Naive B cell (primary cell): ENCODE measurements at places on chromosomes 13 and 19.

DNA sequence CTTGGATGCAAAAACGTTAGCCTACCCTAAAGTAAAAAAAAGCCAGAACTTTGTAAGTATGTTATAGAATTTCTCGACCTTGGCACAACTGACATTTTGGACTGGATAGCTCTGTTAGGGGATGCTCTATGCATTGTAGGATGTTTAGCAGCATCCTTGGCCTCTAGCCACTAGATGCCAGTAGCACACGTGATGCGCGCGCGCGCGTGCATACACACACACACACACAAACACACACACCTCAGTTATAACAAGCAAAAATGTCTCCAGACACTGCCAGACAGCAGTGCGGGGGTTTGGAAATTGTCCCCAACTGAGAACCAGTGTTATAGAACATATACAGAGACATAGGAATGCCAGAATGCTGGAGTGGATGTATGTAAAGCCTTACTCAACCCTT is 17.2 kb downstream of the ZNF226 start:
- no peak overlapping the region for H3K27ac ChIP-seq
- H3K4me3 ChIP-seq, result no peak overlapping the region

GRCh38 chr13:97344265-97345175 is 89.4 kb upstream of the RAP2A start:
- peak; percentile 7 for DNase-seq
- H3K4me1 ChIP-seq, result no peaks in the 10 kb centered on the region
- H3K27ac ChIP-seq, result no peak overlapping the region
- no peaks in the 10 kb centered on the region for H3K27me3 ChIP-seq
- peaks cover 11% of the 10 kb centered on the region for H3K36me3 ChIP-seq
- no peak overlapping the region for H3K4me3 ChIP-seq

DNA sequence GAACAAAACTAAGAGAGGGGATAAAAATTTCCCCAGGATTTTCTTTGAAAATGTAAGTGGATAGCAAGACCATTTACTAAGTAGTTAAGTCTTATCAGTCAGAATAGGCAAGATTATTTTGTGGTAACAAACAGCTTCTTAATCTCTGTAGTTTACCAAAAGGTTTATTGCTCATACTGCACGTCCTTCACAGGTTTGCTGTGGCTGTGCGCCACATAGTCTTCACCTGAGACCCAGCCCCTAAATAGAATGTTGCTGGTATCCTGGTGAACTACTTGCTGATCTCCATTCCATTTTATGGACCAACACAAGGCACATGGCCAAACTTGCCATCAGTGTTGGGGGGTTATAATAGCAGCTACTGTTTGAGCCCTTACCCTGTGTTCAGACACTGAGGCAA is 44.6 kb downstream of the FNDC3A start:
- no peaks in the 10 kb centered on the region for H3K27me3 ChIP-seq
- H3K36me3 ChIP-seq, result peaks cover 14% of the 10 kb centered on the region
- peaks cover 7% of the 10 kb centered on the region for H3K4me1 ChIP-seq
- DNase-seq, result no peak
- no peak overlapping the region for H3K27ac ChIP-seq
- H3K4me3 ChIP-seq, result no peak overlapping the region

DNA sequence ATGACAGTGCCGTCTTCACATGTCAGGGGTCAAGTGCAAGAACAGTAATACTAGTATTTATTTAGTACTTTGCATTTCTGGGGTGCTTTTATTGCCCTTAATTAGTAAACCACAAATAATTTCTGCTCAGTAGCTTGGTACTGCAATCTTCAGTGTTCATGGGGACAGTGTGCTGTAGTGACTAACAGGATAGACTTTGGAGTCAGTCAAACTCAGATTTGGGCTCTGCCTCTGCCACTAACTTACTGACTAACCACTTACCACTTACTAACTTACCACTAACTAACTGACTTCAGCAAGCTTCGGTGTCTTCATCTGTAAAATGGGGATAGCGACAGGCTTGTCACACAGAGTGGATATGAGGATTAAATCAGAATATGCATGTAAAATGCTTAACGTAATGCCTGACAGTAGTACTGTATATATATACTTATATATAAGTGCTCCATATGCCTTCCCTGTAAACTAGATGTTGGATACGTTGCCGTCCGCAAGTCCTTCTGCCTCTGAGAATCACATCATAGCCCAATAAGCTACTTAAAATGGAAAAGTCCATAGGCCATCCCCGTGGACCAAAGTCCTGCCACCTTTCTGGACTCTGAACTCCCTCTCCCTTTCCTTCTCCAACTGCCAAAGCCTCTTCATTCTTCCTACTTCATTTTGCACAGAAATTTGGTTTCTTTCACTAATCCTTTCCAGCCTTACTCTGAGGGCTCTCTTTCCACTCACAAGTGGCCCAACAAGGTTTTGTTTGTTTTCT is 158.1 kb downstream of the ZIC5 start:
- no peak overlapping the region for H3K27ac ChIP-seq
- H3K4me3 ChIP-seq, result no peak overlapping the region
- DNase-seq, result no peak
- peaks cover 9% of the 10 kb centered on the region for H3K4me1 ChIP-seq

DNA sequence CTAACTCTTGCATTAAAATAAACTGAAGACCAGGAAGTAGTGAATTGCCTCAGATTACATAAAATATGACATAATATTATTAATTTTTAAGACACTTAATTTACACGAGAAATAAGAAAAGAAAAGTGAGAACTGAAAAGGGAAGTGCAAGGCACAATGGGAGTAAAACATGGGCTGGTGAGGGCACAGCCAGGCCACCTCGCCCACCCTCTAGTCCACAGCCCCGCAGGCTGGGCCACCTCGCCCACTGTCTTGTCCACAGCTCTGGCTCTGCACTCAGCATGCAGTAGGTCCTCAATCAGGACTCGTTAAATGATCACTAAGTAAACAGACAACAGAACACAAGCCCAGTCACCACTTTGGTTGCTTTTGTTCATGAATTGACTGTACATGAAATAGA is 67.8 kb upstream of the ARHGEF7 start:
- H3K27ac ChIP-seq, result peak overlapping the region; percentile 21
- peaks cover 16% of the 10 kb centered on the region for H3K4me1 ChIP-seq
- no peak for DNase-seq

DNA sequence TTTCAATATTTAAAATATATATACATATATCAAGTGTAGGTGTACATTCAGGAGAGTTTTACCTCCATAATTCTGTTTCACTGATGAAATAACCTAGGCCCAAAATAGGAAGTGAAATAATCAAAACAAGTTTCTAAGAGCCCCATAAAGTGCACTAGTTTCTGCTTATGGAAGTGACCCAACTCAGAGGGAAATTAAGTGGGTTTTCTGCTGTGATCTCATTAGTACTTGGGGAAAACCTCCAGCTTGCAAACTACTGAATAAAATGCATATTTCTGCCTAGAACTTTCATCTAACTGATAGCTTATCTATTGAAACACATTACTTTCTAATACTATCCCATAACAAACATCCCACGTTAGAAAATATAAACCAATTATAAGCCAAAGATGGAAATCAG is 45.4 kb upstream of the MIR17HG start:
- no peak overlapping the region for H3K4me3 ChIP-seq
- peaks cover 1% of the 10 kb centered on the region for H3K27me3 ChIP-seq
- DNase-seq, result no peak
- no peak overlapping the region for H3K27ac ChIP-seq
- no peaks in the 10 kb centered on the region for H3K36me3 ChIP-seq

- H3K4me1 ChIP-seq, result no peaks in the 10 kb centered on the region
- no peak overlapping the region for H3K4me3 ChIP-seq
- H3K36me3 ChIP-seq, result no peaks in the 10 kb centered on the region
- DNase-seq, result no peak
- no peaks in the 10 kb centered on the region for H3K27me3 ChIP-seq
Observed at GRCh38 chr13:84739021-84739420, 856.7 kb upstream of the SLITRK1 start.

GRCh38 chr13:25249001-25249543 is 38.2 kb downstream of the MTMR6 start:
- peaks cover 13% of the 10 kb centered on the region for H3K4me1 ChIP-seq
- DNase-seq, result no peak
- H3K27ac ChIP-seq, result no peak overlapping the region
- H3K36me3 ChIP-seq, result peaks cover 13% of the 10 kb centered on the region

DNA sequence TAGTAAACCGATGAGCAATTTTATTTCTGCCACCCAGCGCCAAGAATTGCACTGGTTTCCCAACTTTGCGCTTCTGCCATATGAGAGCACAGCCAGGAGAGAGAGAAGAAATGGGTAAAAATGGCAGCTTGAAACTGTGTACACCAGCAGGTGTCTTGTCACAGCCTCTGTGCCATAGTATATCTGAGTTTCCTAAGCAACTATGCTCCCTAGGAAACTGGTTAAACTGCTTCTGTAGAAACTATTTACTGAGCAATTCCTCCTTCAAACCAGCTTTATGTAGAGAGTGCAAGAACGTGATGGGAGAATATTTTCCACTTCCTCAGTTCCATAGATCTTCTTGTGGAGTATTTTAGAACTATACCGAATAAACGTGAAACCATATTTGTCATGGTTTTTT is 1361.3 kb downstream of the PCDH9 start:
- H3K27ac ChIP-seq, result no peak overlapping the region
- H3K27me3 ChIP-seq, result no peaks in the 10 kb centered on the region
- no peak for DNase-seq
- H3K36me3 ChIP-seq, result no peaks in the 10 kb centered on the region
- no peaks in the 10 kb centered on the region for H3K4me1 ChIP-seq
- no peak overlapping the region for H3K4me3 ChIP-seq

DNA sequence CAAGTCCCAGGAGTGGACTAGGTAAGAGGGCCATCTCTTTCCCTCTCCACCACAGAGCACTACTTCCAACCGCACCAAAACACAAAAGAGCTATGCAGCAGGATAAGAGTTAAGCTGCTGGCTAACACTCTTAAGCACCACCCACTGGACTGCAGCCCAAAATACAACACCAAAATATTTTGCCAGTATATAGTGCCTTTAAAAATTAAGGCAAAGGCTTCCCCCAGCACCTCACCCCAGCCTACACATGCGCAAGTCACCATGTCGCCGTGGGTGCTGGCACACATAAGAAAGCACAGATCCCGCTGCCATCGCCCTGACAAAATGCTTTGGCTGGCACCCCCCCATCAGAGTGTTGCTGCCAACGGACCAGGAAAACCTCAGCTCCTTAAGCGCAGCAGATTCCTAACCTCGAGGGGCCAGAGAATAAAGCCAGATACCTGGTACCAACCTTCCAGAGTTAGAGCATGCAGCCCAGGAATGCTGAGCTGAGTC is 608.3 kb downstream of the PCDH17 start:
- no peaks in the 10 kb centered on the region for H3K36me3 ChIP-seq
- H3K4me3 ChIP-seq, result no peak overlapping the region
- DNase-seq, result no peak
- H3K27me3 ChIP-seq, result no peaks in the 10 kb centered on the region

DNA sequence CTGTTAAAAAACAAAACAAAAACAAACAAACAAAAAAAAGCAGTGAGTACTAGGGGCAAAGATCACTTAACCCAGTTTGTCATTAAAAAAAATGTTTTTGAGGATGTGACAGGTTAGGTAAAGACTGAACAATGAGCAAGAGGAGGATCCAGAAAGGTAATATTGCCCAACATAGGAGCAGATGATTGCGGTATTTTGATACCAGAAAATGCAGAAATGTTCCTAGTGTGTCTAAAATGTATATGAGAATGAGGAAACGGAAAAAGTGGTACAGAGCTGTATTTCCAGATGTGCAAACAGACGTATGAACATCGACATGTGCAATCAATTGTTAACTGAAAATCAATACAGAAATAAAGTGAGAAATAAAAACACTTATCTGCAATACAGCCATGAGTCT is 4.9 kb upstream of the LILRA4 start:
- peak overlapping the region; percentile 1 for H3K27ac ChIP-seq
- DNase-seq, result no peak
- peaks cover 94% of the 10 kb centered on the region for H3K4me1 ChIP-seq
- no peaks in the 10 kb centered on the region for H3K36me3 ChIP-seq
- H3K4me3 ChIP-seq, result peak overlapping the region; percentile 29

DNA sequence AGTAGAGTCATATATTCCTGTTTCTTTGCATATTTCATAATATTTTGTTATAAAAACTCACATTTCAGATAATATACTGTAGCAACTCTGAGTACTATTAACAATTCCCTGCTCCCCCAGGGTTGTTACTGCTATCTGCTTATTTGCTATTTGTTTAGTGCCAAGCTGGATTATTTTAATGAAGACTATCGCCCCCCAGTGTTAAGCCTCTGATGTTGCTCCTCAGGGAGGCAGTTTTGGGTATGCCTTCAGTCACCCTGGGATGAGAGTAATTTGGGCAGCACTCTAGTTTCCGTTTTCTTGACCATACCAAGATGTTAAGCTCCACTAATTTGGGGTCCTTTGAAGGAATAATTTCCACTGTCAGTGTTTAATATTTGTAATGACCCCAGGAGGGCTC is 46.0 kb downstream of the MICU2 start:
- no peak for DNase-seq
- peaks cover 24% of the 10 kb centered on the region for H3K4me1 ChIP-seq
- no peaks in the 10 kb centered on the region for H3K27me3 ChIP-seq

DNA sequence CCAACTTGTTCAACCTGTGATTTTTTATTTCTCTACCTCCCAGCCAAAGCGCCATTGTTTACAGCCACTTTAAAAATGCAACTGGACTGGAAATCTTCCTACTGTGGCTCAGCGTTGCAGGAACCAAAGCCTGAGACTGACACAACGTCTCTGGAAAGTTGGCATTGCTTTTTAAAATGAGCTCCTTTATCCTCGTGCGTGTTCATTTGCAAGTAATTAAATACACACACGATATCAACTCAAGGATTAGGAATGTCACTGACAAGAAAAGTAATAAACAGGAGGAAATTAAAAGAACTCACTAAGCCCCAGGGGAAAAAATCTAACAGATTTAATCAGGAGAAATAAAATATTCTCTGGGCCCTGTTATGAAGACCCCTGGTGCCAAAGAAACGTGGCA is 184.6 kb upstream of the IRS2 start:
- H3K4me3 ChIP-seq, result no peak overlapping the region
- H3K36me3 ChIP-seq, result peaks cover 14% of the 10 kb centered on the region
- H3K4me1 ChIP-seq, result no peaks in the 10 kb centered on the region
- DNase-seq, result no peak

GRCh38 chr19:48842789-48843162 is 6.5 kb upstream of the HSD17B14 start:
- H3K4me3 ChIP-seq, result no peak overlapping the region
- no peaks in the 10 kb centered on the region for H3K36me3 ChIP-seq
- peak overlapping the region; percentile 71 for H3K27ac ChIP-seq
- no peaks in the 10 kb centered on the region for H3K27me3 ChIP-seq
- H3K4me1 ChIP-seq, result peaks cover 6% of the 10 kb centered on the region

- H3K27ac ChIP-seq, result peak within 1 kb of the TSS; percentile 96
- H3K27me3 ChIP-seq, result peaks cover 83% of the 10 kb centered on the region
- H3K4me3 ChIP-seq, result peak within 1 kb of the TSS; percentile 84
- DNase-seq, result peak; percentile 43
- H3K4me1 ChIP-seq, result peaks cover 31% of the 10 kb centered on the region
Observed at GRCh38 chr19:55179606-55180484, at the start of gene SYT5. Gene SYT5, minus strand, starts transcription at chr19:55180289. Its CDS starts 1,248 bp downstream, at chr19:55179041.

GRCh38 chr19:48043675-48044258 is at the start of gene CABP5:
Gene CABP5, minus strand, starts transcription at chr19:48044079. Its CDS starts 157 bp downstream, at chr19:48043922.
- H3K36me3 ChIP-seq, result peaks cover 3% of the 10 kb centered on the region
- no peak within 1 kb of the TSS for H3K27ac ChIP-seq
- DNase-seq, result no peak
